ENCODE measurements at places on chromosomes 3 and 15. TPM values are rescaled to one million over a fixed set of nuclear protein-coding genes. Genes with fewer than 3 reads are reported as not detected.

DNA sequence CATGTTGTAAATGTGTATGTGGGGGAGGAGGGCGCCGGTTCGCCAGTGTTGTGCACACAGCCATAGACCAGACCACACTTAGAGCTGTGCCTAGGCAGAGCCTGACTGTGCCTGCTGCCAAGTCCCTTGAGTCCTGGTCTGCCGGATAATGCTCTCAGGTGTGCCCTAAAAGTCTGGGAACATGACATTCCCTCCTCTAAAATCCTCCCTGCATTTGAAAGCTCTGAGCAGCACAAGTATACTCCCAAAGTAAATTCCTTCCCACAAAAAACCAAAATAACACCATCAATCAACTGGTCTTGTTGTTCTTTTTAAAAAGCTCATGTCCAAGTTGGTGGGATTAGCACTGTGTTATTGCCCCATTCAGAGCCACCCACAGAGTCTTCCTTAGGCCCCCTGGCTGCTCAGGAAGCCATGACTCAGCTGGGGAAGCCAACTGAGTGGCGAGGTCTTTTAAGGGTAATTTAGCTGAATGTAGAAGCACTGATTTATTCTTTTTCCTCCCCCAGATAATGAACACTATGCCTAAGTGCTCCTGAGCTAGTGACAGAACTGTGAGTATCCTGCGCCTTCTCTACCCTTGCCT is 147.8 kb upstream of the MCTP2 start:
- no peak for DNase-seq

DNA sequence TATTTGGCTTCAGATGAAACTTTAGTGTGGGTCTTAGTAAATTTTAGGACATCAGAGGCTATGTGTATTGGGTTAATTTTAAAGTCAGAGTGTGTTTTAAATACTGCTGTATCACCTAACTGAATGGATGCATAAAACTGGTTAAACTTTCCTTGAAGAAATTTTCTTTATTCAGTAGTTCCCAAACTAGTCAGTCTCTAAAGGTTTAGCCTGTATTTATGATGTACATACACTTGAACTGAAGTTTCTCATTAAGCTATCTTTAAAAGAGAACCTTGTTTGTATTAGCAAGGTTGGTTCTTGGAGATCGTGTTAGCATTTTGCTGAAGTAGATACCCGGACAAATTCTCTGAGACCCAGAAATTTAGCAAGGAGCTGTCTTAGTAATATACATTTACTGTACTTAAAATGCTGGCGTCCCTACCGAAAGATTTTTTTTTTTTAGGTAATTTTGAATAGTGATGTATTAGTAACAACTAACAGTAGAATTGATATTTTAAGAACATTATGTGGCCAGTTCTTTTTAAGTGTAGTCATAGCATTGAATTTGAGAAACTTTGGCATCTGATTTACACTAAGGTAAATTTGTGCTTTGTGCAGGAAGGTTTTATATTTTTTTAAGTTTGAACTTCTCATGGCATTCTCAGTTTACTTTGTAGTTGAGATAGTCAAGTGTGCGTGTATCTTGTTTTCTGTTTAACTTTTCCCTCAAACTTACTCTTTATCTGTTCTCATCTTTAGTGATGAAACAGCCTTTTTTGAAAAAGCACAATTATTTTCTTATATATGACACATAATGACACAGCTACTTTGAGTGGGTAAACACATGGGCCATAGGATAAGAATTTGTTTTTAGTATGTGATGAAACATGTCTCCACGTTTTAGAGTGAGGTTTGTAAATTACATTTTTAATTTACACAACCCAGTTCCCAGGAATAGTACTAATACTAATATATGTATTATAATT is 2.9 kb downstream of the DIPK2A start:
- DNase-seq: no peak

GRCh38 chr3:502486-502885 is 305.9 kb downstream of the CHL1 start:
- no peak for DNase-seq

- DNase-seq: peak; percentile 71
These were observed 49.4 kb upstream of the INSYN1 start for GRCh38 chr15:73802431-73803041.

GRCh38 chr3:179147514-179147872 is 664 bp upstream of the PIK3CA start:
- DNase-seq: no peak

GRCh38 chr3:178085817-178086123 is 450.5 kb upstream of the KCNMB2 start:
- no peak for DNase-seq

- no peak for DNase-seq
These were observed 411.4 kb downstream of the AGBL1 start for GRCh38 chr15:86491118-86491517.

DNA sequence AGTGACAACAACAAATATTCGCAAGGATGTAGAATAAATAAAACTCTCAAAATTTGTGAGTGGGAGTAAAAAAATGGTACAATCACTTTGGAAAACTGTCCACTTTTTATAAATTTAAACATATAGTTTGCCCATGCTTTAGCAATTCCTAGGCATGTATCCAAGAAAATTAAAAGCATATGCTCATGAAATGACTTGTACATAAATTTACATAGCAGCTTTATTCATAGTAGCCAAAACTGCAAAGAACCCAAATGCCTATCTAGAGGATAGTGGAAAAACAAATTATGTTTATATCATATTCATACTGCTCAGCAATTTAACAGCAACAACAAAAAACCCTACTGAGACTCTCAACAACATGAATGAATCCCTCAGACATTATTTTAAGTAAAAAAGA is 363.6 kb upstream of the CCDC54 start:
- DNase-seq: no peak

DNA sequence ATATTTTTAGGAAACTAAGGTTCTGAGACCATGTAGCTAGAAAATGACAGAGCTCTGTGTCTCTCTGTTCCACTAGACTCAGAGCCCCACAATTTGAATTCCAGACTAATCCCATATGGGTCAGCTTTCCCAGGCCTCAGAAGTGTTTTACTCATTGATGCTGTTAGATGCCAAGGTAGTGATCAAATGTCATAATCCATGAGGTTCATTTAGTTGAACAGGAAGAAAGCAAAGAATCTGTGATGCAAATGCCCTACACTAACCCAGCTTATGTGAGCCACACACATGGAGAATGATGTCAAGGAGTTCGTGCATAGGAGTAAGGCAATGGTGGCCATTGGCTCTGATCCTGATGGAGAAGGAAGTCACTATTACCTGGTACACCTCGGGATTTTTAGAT is 363.4 kb upstream of the RARB start:
- no peak for DNase-seq

GRCh38 chr3:46731795-46732194 is 14.1 kb upstream of the PRSS50 start:
- DNase-seq: no peak

DNA sequence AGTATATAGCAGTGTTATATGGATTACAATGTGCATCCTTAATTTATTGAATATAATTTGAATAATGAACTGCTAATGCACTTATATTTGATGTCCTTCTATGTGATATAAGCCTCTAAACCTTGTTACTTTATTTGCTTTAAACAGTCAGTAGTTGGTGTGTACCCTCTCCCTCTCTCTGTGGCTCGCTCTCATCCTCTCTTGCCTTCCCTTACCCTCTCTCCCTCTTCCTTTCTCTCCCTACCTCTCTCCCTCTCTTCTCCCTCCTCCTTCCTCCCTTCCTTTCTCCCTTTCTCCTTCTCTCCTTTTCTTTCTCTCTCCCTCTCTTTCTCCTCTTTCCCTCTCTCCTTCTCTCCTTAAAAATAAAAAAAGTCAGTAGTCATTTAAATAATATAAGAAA is 28.9 kb downstream of the MGA start:
- DNase-seq: no peak

- no peak for DNase-seq
These were observed 24.0 kb downstream of the ABI3BP start for GRCh38 chr3:100968932-100969906.

DNA sequence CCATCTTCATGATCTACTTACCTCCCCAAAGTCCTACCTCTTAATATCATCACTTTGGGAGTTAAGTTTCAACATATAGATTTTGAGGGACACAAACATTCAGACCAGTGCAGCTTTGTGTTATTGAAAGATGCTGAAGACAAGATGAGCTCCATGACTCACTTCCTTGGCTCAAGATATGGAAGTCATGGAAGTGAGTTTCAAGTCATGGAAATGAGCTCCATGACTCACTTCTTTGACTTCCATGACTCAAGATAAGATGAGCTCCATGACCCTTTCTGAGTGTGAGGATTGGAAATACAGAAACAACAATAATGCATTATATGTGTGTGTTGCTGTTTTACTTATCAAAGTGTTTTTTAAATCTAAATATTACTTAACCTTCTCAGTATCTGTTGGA is 170.2 kb upstream of the TPRG1 start:
- no peak for DNase-seq

- no peak for DNase-seq
These were observed 621.4 kb downstream of the PDCD6IP start for GRCh38 chr3:34419801-34420200.

DNA sequence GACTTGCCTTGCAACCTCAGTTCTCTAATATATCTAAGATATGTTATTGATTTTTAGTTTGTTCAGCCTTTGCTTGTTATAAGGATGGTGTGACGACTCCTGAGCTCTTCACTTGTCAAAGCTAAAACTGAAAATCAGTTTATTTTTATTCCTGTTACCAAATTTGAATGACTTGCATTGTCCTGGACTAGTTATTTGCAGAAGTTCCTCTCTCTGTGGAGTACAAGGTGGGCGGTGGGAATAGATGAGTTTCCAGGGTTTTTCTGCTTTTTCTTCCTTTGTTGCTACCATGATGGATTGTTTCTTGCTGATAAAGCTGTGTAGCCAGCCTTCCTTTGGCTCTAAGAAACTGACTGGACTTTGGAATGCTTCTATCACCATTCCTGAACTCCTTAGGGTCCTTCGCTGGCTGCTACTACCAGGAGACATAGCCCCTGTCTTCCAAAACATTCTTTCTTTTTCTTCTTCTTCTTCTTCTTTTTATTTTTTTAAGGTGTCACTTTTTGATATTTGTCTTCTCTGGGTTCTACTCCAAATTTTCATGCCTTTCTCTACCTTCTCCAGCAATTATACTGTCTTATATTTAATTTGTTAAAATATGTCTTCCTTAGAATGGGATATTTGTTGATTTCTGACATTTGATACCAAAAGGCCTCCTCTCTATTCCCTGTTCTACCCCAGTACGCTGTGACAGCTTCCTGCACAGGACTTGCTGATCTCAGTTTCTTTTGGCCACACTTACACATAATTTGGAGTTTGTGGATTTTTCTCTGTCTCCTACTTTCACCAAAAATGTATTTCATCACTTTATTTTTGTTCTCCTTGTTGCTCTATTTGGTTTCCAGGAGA is 145.1 kb upstream of the THRB start:
- DNase-seq: no peak

DNA sequence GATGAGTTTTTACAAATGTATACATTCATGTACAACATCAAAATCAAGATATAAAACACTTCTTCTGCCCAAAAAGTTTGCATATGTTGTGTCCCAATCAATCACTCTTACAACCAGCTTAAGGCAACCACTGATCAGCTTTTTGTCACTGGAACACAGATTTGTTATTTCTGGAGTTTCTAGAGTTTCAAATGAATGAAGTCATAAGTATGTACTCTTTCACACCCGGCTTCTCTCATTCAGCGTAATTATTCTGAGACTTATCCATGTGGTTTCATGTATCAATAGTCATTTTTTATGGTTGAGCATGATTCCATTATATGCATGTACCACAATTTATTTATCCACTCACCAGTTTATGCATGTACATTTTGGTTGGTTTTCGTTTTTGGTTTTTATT is 53.0 kb upstream of the CORO2B start:
- no peak for DNase-seq

SNX22 gene
- total RNA-seq: 0.98 TPM

GHSR gene
- not detected for total RNA-seq

AMIGO3 gene
- total RNA-seq: 1.3 TPM

SI gene
- total RNA-seq: not detected

RASL12 gene
- total RNA-seq: 12.6 TPM

TMEM45A gene
- total RNA-seq: 24.5 TPM

GPR149 gene
- total RNA-seq: not detected

CTXND1 gene
- total RNA-seq: not detected

CNTN3 gene
- total RNA-seq: 3.6 TPM

KCNAB1 gene
- total RNA-seq: 3.9 TPM

CHST2 gene
- total RNA-seq: 4.5 TPM

SPESP1 gene
- total RNA-seq: 7.9 TPM

Data from breast epithelium (tissue), 4 donors.